ENCODE measurements at places on chromosomes 3 and 15.

- no peak for DNase-seq
Measured at GRCh38 chr3:170765419-170766078, 104.4 kb downstream of the RPL22L1 start.

GRCh38 chr15:86231864-86232721, 152.4 kb downstream of the AGBL1 start:
- DNase-seq = peak; percentile 74

- DNase-seq = no peak
Measured at GRCh38 chr3:138397983-138398382, 36.4 kb upstream of the ESYT3 start.

- no peak for DNase-seq
Measured at GRCh38 chr3:186536883-186537844, 7.0 kb downstream of the CRYGS start.

DNA sequence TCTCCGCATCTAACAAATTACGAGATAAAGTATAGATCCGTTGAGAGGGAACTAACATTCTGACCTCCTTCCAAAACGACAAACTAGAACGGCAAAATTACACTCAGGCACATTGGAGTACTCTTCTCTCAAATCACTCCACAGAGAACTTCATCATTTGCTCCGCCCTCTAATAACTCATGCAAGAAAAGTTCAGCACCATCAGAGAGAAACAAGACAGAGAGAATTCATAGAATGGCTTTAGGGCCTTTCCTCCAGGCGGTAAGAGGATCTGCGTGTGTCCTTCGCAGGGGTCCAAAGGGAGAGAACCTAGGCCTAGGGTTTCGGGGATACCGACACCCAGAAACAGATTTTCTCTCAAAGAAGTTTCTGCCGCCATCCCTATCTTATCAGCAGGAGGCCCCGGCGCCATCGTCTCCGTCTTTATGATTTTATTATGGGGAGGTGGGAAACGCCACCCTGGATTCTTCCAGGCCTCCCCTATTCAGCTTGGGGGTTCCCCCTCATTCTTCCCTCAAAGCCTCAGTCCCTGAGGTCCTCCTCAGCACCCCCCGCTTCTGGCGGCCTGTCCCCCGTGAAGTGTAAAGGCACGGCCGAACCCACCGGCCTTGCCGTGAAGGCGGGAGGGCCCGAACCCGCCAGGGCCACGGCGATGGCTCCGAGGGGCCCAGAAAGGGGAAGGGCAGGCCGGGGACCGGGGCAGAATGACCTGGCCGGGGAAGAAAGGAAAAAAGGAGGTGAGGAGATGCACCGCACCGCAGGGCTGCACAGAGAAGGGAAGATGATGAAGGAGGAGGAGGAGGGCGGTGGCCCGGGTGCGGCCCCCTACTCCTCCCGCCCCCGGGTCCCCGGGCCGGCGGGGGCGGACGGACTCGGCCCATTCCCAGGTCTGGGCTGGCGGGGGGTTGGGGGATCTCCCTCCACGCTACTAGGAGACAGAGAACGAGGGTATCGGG, 768 bp downstream of the UBXN7 start:
- DNase-seq = peak; percentile 70

DNA sequence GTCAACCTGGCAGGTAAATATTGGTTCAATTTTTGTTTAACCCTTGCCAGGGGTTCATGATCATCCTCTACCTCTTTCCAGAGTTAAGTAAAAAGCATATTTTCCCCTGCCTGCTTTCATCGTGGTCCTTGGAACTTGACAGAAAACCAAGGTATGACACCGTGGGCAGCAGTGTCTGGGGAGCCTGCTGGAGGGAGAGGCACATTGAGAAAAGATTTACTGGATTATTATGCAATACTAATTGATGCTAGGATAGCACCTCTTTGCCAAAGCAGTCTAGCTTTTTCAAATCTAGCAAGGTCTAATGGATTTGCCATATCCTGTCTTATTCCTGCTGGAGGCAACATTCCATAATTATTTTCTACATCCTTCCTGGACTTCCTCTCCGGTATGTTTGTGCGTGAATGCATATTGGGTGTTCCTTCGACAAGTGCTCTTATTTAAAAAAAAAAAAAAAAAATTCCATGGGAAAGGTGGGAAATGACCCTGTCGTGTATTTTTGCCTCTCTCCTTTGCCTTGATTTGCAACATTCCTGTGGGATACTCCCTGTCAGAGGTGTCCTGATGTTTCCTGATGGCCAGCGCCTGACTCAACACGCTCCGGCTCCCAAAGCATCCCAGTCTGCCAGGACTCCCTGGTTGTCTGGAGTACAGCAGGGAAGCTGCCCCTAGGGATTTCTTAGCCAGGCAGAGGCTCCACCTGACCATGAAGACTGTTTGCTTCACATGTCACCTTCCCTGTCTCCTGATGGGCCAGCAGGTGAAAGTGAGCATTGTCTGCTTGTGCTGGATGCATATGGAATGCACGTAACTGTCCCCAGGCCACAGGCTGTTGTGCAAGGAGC, 6.3 kb downstream of the BHLHE40 start:
- DNase-seq = no peak

DNA sequence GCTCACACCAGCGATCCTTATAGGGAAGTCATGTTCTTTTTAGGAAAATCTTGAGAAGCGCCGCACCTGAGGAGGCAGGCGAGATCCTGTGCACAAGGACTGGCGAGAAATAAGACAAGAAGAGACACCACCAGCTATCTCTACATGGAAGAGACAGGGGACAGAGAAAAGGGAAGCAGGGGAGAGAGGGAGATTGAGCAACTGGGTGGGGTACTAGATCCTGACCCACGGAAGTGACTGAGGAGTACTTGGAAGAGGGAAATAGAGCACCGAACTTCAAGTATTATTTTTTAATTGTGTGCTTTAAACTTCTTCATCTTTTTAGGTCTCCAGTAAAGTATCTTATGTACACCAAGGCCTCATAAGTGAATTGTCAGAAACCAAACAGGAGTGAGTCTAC, 742.0 kb upstream of the LMCD1 start:
- no peak for DNase-seq

DNA sequence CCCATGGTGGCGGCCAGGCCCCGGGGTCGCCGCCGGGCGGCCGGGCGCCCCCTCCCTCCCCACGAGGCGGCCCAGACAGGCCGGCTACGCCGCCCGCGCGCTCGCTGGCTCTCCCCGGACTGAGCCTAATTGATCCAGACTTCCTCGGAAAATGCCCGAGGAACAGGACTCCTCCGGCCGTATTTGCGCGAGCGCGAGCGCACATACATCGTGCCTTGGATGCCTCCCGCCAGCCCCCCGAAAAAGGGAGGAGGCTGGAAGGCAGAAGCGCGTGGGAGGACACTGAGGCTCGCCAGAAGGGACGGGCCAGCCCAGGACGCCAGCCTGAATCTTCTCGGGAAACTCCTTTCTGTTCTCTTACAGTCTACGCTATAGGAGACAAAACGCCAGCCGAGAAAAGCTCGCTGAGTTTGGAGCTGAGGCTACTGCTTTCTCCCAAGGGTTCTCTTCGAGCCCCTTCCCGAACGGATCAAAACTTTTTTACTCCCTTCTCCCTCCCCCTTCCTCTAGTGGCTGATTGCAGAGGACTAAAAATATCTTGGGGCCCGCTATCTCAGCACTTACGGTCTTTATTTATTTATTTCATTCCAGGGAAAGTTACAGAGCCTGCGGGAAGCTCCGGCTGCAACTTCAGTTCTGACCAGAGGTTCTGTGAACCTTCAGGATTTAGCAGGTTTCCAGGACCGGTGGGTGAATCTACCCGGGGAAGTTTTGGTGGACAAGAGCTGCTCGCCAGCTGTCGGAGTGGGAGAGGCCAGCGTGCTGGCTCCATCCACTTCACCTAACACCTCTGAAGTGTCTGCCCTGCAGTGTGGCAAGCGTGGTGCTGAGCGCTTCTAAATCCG, at the start of gene PDZRN3:
TSS of gene PDZRN3 (minus strand) at position 121 of the 845 bp plus-strand sequence.
- peak; percentile 90 for DNase-seq

DNA sequence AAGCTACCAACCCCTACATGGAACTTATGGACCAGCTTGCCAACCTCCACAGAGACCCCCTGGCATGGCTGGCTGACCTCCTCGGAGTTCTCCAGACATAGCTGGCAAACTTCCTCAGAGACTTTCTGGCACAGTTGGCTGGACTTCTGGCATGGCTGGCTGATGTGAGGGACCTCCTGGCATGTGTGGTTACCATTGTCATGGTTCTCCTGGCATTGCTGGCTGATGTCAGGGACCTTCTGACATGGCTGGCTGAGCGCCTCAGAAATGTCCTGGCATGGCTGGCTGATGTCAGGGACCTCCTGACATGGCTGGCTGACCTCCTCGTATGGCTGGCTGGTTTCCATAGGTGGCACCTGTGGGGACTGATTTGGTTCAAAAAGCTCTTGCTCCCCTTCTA, 17.5 kb downstream of the MAP1A start:
- DNase-seq = no peak

GRCh38 chr3:184172681-184173373, 1.8 kb upstream of the AP2M1 start:
- DNase-seq = no peak

- DNase-seq = no peak
Measured at GRCh38 chr15:39013262-39013661, 448.6 kb upstream of the RASGRP1 start.

DNA sequence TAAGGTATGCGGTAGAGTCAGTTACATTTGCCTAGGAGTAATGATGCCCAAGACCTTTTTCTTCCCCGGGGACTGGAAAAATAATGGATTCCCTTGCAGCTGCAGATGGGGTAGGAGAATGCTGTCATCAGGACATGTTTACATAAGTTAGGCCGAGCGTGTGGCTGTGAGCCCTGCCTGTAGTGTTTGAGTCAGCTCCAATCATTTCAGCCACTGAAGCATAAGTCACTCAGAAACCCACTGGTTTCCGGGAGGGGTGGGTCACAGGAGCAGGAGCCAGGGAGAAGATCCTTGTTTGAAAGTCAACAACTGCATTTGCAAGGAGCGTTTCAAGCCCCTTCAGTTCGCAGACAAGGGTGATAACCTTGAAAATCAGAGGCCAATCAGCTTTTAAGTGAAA, 562.3 kb downstream of the MCTP2 start:
- DNase-seq = no peak

DNA sequence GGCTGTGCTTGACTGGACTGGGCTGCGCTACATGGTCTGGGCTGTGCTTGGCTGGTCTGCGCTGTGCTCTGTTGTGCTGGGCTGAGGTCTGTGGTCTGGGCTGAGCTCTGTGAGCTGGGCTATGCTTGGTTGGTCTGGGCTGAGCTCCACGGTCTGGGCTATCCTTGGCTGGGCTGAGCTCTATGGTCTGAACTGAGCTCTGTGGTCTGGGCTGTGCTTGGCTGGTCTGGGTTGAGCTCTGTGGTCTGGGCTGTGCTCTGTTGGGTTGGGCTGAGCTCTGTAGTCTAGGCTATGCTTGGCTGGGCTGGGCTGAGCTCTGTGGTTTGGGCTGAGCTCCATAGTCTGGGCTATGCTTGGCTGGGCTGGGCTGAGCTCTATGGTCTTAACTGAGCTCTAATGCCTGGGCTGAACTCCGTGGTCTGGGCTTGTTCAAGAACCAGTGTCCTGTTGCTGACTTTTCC, 92.0 kb downstream of the PLXNA1 start:
- peak; percentile 34 for DNase-seq

DNA sequence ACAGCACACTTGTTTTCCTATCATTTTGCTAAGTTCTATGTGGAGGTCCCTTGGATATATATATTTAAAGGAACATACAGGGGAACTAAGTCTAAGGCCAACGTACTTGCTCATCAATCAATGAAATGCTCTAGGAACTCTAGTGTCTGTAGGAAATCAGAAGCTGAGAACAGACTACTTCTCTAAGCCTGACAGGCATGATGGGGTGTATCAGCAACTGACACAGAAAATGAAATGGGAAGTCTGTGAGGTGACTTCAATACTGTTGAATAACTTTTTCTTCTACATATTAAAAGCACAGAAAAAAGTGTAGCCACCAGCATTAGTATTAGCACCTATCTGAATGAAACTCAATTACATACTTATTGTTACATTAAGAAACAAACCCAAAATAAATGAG, 56.9 kb upstream of the CSPG5 start:
- no peak for DNase-seq

- DNase-seq = no peak
Measured at GRCh38 chr3:42706721-42707619, 4.4 kb upstream of the HHATL start.

DNA sequence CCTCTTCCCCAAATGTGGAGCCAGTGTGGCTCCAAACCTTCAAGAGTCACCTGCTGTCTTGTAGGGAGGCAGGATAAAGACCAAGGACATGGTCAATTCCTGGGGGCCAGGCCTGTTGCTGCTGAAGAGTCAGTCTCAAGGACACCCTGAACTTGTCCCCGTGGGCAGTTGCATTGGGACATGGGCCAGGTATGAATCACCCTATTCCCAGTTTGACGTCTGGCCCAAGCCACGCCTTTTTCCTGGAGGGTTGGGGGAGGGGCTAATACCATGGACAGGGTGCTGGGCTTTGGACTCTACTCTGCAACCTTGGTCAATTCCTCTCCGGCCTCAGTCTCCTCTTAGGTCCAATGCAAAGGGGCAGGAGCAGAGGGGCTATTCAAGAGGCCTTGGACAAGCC, 10.4 kb downstream of the ATP2B2 start:
- DNase-seq = no peak

DNA sequence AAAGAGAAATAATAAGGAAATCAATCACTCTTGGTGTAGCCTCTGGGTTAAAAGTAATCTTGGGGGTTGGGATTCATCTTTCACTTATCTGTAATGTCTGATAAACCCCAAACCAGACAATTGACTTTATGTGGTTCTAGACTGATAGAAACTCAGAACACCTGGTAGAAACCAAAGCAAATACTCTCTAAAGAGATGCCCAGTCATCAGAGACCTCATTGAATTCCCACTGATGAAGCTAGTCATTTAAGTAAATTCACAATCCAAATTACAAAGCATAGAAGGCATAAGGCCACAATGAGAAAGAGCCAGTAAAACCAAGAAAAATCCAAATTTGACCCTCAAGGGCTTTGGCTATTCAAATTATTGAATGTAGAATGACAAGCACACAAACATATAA, 250.6 kb downstream of the MBNL1 start:
- no peak for DNase-seq

Data from tongue (tissue), 3 donors.